Endothelial cell (in vitro differentiated cells): ENCODE measurements at places on chromosomes 3 and 15.

DNA sequence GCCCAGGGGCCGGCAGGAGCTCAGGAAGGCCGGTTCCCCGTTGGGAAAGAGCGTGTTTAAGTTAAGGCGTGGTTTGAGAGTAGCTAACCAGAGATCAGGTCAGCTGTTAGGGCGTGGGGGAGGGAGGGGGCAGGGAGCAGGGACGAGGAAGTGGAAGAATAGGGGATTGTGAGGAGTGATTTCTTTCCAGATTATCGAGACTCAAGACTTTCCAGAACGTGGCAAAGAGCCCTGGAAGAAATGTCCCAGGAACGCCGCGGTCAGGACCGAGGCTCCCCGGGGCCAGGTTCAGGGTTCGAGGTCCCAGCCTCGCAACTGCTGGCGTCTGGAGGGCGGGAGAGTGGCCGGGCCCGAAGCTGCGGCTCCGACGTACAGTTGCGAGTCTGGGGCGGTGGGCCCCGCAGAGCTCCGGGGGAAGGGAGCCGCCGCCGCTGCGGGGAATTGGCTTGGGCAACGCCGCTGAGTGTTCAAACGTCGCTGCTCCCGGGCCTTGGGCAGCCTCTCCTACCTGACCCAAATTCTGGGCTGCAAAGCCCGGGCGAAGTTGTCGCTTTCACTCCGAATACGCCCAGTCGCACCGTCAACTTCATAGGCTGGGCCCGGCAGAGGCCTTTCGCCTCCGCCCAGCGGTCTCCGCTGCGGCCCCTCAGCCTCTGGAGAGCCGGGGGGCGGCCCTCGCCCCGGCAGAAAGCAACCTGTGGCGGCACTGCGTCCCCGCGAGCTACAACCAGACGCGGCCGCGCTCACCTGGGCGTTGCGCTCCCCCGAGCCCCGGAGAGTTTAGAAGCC is 9.5 kb downstream of the ISL2 start:
- DNase-seq: no peak

- DNase-seq: no peak
These were observed 66.0 kb downstream of the C3orf20 start for GRCh38 chr3:14740983-14741382.

- no peak for DNase-seq
These were observed 124.8 kb downstream of the ATP10A start for GRCh38 chr15:25738171-25738965.

GRCh38 chr3:71227270-71227661 is 356.3 kb downstream of the FOXP1 start:
- no peak for DNase-seq

DNA sequence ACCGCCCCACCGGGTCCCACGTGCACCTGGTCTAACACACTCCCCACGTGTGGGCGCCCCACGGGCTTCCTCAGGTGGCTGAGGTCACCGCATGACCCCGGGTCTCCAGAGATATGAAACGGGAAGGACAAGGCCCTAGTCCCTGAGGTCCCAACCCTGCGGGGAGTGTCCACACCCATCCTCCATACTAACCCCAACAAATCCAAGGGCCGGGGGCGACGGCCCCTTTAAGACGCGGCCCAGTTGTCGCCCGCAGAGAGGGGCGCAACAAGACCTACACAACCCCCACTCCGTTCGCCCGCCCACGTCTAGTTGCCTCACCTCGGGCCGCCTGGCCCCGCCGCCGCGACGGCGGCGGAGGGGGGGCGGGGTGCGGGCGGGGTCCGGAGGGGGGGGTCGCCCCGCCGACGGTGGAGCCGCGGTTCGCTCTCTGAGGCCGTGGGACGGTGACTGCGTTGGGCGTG is 396 bp downstream of the INO80 start:
- peak; percentile 38 for DNase-seq

DNA sequence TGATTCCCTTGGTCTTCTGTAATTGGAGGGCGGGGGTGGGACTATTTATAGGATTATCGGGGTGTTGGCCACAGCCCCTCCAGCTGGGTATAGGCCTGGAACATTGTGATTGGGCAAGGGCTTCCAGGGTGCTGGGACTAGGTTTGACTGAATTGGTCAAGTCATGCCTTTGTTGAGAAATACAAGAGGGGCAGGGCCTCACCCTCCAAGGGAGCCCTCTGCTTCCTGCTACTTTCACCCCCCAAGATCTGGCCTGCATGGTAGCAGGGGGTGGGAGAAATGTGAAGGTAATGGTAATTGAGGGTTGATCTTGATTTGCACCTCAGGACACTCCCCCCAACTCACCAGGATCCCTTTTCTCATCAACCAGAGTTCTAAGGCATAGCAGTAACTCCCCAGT is 25.2 kb downstream of the TRIM71 start:
- no peak for DNase-seq

- DNase-seq: no peak
These were observed 97.8 kb downstream of the LARS2 start for GRCh38 chr3:45486136-45486535.

GRCh38 chr15:45184562-45185041 is 3.2 kb downstream of the SHF start:
- no peak for DNase-seq

GRCh38 chr15:74121039-74121438 is 9.3 kb upstream of the ISLR2 start:
- no peak for DNase-seq

DNA sequence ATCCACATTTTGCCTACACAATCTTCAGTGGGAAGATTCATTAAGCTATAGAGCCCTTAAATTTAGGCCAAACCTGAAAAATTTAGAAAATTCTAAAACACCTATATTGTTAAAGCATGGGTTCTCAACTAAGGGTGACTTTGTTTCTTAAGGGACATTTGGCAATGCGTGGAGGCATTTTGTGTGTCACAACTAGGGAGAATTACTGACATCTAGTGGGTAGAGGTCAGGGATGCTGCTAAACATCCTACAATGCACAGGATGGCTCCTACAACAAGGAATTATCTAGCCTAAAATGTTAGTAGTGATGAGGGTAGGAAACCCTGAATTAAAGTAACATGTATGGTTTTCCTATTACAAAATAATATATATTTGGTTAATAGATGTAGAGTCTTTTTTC is 55.8 kb downstream of the TBC1D5 start:
- peak; percentile 8 for DNase-seq

GRCh38 chr3:158354713-158355112 is 216.3 kb upstream of the MLF1 start:
- DNase-seq: no peak

DNA sequence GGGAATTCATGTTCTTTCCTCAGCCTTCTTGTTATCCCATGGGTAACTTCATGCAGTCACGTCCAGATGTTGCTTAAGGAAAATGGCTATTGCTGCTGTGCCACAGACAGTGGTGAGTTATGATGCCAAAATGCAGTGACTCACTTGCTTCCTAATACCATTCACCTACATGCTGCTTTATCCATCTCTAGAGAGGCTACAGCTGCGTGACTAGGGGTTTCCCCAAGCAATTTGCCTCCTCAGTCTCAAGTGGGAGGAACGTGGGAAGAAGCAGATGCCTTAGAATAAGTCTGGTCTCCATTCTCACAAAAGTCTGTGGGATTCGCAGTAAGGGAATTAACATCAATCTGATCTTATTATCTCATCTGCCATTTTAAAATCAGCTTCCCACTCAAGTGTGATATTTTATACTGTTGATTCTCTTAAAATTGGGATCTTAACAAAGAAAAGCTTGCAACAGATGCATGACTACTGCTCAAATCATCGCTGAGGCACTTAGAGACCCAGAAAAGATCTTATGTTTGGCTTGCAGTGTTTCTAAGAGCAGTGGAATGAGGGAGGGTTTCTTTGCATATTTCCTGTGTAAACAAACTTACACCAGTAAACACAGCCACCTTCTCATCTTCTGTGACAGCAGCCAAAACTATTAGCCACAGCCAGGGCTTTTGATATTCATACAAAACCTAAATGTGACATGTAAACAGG is 62.0 kb upstream of the ACP3 start:
- DNase-seq: no peak

DNA sequence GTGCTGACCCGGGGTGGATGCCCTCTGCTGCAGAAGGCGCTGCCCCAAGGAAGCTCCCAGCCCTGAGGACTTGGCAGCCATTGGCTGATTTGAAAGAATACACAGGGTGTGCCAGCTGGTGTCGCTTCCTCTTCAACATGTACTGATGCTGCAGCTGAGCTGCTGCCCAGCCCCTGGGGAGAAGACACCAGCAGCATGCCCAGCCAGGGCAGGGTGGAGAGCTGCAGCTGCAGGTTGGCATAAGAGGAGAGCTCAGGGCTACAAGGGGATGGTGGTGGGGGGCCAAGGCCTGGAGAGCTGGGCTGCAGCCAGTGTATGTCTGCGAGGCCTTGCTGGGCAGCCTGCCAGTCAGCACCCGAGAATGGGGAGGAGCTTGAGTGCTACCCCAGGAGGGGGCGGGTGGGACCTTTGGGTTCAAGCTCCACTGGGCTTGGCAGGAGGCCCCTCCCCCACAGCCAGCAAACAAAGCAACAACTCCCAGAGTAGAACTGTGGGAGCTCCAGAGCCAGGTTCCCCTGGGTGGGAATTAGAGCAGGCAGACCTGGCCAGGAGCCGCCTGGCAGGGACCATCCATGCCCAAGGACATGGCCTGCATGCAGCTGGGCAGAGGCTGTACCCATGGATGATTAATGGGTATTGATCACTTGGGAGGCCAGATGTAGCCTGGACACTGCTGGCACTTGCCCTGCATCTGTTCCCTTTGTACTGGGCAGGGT is 9.2 kb upstream of the SEMA4B start:
- DNase-seq: no peak

DNA sequence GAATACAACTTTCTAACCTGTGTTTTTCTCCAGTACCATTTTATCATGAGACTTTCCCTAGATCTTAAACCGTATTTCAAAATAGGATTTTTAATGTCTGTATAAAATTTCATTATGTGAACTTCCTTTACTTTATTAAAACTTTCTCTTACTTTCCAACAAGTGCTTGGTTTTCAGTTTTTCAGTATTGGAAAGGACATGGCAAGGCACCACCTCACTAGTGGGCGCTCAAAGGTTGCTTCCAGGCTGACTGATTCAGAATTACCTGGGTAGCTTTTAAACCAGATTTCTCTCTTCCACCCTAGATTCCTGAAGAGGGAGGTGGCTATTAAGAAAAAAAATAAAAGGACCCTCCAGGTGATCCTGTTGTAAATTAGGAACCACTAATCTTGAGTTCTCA is 236.6 kb downstream of the SOX2 start:
- DNase-seq: no peak

- DNase-seq: no peak
These were observed 127.2 kb downstream of the ARNT2 start for GRCh38 chr15:80531388-80531787.

- DNase-seq: no peak
These were observed 150.7 kb downstream of the KLF13 start for GRCh38 chr15:31477301-31477700.

DNA sequence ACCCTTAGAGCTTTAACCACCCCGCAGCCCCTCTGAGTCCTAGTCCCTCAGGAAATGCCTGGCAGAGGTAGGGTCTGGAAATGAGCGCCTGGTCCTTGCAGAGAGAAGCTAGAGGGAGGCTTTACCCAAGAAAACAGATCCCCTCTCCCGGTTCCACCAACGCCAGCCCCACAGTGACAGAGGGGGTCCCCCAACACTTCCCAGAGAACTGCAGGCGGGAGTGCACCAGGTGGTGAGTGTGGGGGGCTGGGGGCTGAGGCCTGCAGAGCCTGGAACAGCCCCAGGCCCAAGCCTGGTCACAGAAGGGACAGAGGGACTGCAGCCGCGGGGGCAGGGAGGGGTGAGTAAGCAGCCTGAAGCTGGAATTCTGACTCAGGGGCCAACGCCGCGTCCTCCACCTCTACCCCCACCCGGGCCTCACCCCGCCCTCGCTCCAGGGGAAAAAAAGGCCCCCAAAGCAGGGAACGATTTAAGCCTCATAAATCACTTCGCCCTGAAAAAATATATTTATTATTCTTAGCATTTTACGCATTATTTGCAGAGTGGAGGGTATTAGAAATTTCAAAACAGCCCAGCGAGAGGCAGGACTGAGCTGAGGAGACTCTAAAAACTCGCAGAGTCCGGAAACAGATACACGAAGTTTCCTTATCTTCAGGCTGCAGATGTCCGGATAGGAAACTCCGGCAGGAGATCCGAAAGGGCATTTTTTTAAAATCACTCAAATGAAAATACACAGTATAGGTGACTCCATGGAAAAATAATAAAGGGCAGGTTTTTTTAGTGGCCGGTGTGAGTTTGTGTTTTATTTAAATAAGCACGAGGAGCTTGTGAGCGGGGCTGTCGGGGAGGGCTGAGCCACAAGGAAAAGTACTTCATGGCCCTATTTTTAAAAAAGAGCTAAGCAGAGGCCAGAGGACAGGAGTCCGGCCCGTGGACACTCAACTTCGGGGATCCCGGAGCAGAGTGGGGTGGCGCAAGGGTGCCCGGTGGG is 10.0 kb downstream of the GATA2 start:
- DNase-seq: peak; percentile 69

DNA sequence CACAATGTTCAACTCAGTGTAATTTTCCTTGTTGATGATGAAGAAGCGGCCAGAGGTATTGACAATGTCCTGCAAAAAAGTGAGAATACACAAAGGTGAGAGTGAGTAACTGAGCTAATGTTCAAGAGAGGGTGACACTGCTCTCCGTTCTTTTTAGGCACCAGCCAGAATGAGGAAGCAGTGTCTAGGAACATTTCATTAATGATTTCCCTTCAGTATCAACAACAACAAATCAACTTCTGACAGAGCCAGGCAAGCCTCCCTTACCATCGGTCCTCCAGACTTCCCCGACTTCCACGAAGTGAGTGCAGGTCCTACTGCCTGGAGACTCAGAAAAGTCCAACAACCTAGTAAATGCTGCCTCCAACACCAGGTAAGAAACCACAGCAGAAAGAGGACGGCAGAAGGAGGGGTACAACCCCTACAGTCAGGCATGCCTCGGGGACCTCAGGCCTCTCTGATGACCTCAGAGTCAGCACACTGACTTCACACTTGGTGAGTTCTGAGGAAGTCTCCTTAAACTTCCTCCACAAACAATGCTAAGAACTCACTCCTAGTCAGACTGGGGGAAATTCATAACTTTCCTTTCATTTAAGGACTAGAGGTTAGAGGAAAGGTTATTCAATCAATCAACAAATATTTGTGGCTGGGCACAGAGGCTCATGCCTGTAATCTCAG is 62.7 kb downstream of the NPTN start:
- no peak for DNase-seq

DNA sequence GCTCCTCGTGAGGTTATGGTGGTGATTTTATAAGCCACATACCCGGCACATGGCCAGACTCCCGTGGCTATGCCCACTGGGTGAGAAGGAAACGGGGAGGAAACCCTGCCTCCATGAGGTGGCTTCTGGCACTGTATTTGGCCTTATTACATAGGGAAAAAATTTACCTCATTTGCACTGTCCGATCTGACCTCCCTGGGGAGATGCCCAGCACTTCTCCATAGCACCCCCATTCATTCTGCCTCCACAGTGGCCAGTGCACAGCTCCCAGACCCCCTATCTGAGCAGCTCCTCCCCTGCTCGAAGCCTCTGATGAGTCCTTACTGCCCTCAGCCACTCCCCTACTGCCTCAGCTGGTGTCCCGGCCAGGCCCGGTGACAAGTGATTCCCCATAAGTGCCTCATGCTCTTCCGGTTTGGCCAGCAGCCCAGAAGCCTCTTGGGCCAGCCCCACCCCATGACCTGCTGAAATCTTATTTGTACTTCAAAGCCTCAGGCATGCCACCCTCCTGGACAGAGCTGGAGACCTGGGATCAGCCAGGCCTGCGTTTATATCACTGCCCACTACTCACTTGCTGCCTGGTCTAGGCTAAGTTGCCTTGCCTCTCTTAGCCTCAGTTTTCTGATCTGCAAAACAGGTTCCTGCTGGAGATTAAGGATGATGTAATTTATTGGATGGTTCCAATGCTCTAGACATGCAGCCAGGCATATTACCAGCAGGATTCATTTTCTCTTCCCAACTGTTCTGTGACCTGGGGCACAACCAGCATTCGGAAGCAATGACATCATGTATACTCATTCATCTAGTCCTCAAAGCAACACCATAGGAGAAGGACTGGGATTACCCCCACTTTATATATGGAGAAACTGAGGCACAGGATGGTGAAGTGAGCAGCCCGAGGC is 30.6 kb upstream of the SLC6A6 start:
- no peak for DNase-seq
